Renal cortex interstitium (tissue), 15 donors: ENCODE measurements at places on chromosomes 16 and 17. TPM values are rescaled to one million over a fixed set of nuclear protein-coding genes. Genes with fewer than 3 reads are reported as not detected.

GRCh38 chr17:81651692-81652091 lies 4.7 kb downstream of the PDE6G start:
- no peak for DNase-seq

COL1A1 gene
- 838 TPM for polyA plus RNA-seq

- DNase-seq: no peak
Measured at GRCh38 chr16:47197536-47198179, 53.9 kb upstream of the NETO2 start.

DNA sequence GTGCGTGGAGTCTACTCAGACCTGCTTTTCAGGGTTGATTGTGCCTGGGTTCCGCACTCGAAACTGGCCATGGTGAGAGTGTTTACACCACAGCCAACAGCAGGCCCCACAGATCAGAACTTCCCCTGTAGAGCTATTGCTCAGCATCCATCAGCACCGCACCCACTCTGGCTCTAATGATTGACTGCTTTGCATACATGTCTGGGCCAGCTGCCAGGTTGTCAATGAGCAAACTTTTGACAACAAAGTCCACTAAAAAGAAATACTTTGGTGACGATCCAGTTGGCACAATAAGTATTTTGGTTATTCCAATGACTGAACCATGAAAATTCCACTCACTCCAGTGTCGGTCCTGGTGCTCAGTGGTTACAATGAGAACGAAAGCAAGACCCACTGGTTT lies 190.7 kb downstream of the FOXL1 start:
- DNase-seq: no peak

DNA sequence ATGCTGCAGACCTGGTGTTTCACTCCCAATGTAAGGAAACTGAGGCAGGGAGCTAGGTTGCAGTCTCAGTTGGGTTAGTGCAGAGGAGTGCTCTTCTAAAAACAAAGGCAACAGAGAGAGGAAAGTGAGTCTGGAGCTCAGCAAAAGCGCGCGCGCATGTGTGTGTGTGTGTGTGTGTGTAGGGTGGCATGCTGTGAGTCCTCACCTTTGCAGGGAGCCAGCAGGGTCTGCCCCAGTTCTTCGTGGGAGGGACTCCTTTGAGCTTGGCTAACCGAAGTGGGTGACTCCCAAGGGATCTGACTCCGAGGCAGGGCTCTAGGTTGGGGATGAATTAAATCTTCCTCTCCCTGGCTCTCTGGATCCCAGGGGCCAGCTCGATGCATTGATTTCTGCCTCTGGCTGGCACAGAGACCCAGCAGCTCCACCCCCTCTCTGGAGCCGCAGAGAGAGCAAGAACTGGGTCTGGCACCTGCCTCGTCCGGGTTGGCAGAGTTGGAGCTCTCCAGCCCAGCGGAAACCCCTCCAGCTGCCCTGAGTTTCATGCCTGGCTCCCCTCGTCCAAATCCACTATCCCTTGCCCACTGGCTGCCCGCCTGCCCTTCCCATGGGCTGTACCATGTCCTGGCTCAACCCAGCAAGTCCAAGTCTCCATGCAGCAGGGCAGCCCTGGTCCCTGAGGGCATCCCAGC lies 1.3 kb upstream of the BTBD17 start:
- no peak for DNase-seq

DNA sequence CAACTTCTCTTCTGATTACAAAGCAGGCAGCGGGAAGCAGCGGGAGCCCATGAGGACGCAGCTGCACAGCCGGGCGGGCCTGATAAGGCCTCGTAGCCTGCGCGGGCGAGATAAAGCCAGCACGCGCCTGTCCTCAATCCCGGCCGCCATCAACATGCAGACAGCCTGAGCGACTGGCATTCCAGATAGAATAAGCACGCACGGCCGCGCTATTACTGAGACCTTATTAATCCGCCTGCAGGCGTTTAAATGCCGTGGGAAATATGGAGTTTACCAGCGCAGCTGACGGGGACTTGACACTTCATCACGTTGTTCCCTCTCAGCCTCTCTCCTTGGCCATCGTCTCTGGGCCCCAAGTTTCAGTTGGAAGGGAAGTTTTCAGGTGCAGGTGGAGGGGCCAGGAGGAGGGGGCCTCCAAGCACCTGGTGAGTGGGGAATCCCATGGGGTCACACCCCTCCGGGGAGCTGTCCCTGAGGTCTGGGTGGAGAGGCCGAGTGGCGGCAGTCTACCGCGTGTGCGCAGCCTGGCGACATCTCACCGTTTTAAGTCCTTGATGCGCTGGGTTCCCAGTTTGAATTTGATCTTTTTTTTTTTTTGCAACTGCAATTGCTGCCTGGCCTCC lies 27.3 kb upstream of the CBFA2T3 start:
- DNase-seq: no peak
